Liver (tissue), 10 donors: ENCODE measurements at places on chromosomes 16 and 17. TPM values are rescaled to one million over a fixed set of nuclear protein-coding genes. Genes with fewer than 3 reads are reported as not detected.

DNA sequence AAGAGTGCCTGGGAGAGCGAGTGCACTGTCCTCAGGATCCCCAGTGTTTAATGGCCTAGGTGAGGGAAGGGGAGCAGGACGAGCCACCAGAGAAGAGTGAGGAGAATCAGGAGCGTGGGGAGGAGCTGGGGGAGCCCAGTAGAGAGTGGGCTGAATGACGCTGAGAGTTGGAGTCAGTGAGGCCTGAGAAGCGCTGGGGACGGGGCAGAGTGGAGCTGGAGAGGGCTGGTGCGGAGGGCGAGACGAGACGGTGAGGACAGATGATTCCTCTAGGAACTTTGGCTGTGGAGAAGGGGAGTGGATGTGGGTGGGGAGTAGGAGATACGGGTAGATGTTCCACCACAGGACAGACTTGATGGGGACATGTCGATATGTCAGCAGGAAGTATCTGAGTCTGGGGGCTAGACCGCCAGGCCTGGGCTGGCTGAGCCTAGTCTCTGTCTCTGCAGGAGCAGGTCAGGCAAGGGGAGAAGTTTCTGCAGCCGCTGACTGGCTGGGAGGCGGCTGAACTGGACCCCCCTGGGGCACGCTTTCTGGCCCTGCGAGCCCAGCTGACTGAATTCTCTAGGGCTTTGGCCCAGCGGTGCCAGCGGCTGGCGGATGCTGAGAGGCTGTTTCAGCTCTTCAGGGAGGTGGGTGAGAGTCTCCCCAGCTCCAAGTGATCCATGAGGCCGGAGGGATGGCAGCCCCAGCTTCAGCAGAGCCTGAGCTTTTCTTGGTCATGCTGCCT, 4.7 kb downstream of the PLEKHG4 start:
- H3K36me3 ChIP-seq = no peaks in the 10 kb centered on the region
- no peaks in the 10 kb centered on the region for H3K4me1 ChIP-seq
- H3K27me3 ChIP-seq = no peaks in the 10 kb centered on the region
- no peak overlapping the region for H3K27ac ChIP-seq

GRCh38 chr16:27241658-27242057, 26.9 kb downstream of the NSMCE1 start:
- no peak overlapping the region for H3K4me3 ChIP-seq
- peak; percentile 24 for DNase-seq
- no peaks in the 10 kb centered on the region for H3K36me3 ChIP-seq
- H3K27me3 ChIP-seq = no peaks in the 10 kb centered on the region
- peak overlapping the region; percentile 36 for H3K27ac ChIP-seq
- peaks cover 11% of the 10 kb centered on the region for H3K4me1 ChIP-seq

- H3K27me3 ChIP-seq = no peaks in the 10 kb centered on the region
- H3K4me1 ChIP-seq = peaks cover 55% of the 10 kb centered on the region
- DNase-seq = no peak
- no peak overlapping the region for H3K4me3 ChIP-seq
- H3K36me3 ChIP-seq = no peaks in the 10 kb centered on the region
Observed at GRCh38 chr16:67463059-67463458, 17.9 kb downstream of the ATP6V0D1 start.

DNA sequence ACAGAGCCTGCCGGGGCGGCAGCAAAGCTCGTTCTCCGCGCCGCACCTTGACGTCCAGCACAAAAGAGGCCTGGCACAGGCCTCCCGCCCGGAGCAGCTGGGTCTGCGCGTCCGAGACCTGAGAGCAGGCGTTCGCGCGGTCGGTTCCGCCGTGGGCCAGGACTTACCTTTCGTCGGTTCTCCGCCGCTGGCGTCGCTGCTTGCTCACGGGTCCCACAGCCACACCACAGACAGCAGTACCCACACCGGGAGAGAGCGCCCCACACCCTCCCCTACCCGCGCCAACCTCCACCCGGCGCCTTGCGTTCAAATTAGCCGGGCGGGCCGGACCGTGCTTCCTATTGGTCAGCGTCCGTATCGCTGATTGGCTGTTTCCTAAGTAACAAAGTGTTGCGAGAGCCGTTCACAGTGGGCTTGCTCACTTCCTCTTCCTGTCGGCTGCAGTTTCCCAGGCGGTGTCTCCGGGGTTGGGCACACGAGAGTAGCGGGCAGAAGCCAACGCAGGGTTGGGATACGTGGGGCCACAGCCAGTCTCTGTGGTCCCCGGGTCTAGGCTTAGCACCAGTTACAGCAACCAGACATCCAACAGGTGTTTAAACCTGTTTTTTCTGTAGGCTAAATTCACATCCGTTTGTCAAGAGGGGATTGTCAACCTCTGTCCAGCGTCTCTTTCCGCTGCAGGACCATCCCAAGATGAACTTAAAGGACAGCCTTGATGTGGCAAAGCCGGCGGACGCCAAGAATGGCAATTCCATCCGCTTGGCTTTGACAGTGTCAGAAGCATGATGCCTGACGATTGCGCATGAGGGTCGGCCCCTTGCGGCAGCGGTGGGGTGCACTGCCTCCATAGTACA, at the start of gene KIF18B:
Gene KIF18B, minus strand, starts transcription at position 313 of the 854 bp plus-strand sequence. CDS start 11,429 bp downstream, outside the sequence.
- H3K27me3 ChIP-seq = no peaks in the 10 kb centered on the region
- H3K36me3 ChIP-seq = no peaks in the 10 kb centered on the region
- no peak within 1 kb of the TSS for H3K27ac ChIP-seq
- peaks cover 13% of the 10 kb centered on the region for H3K4me1 ChIP-seq
- peak within 1 kb of the TSS; percentile 47 for H3K4me3 ChIP-seq

- H3K27me3 ChIP-seq = no peaks in the 10 kb centered on the region
- no peaks in the 10 kb centered on the region for H3K4me1 ChIP-seq
- DNase-seq = no peak
- no peak overlapping the region for H3K27ac ChIP-seq
- H3K4me3 ChIP-seq = no peak overlapping the region
Observed at GRCh38 chr17:12736526-12736925, 52.8 kb upstream of the ARHGAP44 start.

DNA sequence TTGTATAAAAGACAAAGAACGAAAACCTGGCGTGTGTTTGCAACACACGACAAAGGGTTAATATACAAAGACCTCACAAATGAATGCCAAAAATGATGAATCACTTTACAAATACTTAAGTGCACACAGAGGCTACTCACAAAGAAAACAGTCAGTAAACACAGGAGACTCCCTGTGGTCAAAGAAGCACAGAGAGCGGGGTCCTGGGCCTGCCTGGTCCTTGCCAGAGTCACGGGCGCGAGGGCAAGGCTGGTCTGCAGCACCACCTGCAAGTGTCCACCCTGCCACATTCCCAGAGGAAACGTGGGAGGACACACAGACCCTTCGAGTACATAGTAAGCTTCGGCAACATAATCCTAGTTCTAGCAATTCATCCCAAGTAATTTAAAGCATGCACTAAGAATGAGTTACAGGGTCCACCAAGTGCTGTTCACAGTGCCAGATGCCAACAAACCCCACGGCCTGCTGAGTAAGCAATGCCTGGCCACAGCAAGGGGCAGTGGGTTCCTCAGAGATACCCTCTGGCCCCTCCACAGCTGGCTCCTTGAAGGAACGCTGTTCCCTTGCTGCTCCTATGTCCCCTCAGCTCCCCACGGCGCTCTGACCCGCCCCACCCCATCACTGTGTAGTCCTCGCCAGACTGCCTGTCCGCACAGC, 24.6 kb upstream of the FAAP100 start:
- no peaks in the 10 kb centered on the region for H3K27me3 ChIP-seq
- H3K36me3 ChIP-seq = peaks cover 13% of the 10 kb centered on the region
- no peak for DNase-seq
- no peak overlapping the region for H3K27ac ChIP-seq
- H3K4me3 ChIP-seq = no peak overlapping the region

DNA sequence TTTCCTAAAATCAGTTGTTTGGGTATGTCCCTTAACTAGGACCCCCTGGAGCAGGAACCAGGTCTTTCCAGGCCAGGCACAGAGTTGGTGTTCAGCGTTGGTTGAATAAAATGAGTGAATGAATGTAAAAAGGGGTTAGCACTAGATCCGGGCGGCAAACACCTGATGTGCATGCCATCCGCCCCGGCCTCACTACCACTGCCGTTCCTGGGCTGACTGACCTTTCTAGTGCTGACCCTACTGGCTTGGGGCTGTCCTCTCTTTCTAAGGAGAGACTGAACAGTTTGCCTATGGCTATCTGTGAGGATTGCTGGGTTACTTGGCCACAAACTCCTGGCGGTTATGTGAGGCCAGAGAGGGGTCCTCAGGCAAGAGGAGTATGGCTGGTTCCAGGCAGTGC, 10.1 kb upstream of the PHF12 start:
- no peak overlapping the region for H3K27ac ChIP-seq
- DNase-seq = no peak
- no peak overlapping the region for H3K4me3 ChIP-seq
- H3K36me3 ChIP-seq = no peaks in the 10 kb centered on the region

DNA sequence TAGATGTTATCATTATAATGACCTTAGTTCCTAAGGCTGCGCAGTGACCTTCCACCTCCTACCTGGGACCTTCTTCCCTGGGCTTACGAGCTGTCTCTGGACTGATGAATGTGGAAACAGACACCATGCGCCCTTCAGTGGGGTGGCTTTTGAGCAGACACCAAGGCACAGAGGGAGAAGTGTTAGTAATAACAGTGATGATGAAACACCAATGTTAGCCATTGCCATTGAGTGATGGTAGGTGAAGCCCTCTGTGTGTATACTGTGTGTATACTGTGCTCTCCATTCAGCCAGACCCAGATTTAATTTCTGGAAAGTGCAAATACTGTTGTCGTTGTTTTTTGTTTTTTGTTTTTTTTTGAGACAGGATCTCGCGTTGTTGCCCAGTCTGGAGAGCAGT, 44.5 kb downstream of the CLEC16A start:
- H3K27me3 ChIP-seq = no peaks in the 10 kb centered on the region
- H3K27ac ChIP-seq = no peak overlapping the region
- H3K4me1 ChIP-seq = no peaks in the 10 kb centered on the region
- DNase-seq = no peak

DNA sequence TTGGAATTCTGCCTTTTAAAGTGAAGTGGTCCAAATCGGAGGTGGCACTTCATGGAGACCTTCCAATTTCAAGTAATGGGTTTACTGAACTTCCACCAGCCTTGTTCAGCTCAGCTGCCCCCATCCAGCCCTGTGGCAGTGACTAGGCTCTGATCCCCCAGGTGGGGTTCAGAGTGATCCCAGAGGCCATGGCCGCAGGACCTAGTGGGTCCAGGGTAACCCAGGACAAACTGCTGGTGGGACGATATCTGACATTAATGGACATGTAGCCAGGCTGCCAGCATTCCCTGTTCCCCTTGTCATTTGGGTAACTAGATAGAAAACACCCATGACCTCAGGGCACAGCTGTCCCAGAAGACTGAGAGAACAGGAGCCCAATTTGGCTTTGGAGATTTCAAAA, 209.9 kb downstream of the GSG1L start:
- no peaks in the 10 kb centered on the region for H3K36me3 ChIP-seq
- H3K27me3 ChIP-seq = no peaks in the 10 kb centered on the region
- no peak for DNase-seq

GRCh38 chr17:9802294-9802693, 10.9 kb upstream of the DHRS7C start:
- DNase-seq = no peak
- H3K4me1 ChIP-seq = no peaks in the 10 kb centered on the region
- H3K27me3 ChIP-seq = no peaks in the 10 kb centered on the region
- H3K4me3 ChIP-seq = no peak overlapping the region
- no peak overlapping the region for H3K27ac ChIP-seq

GRCh38 chr16:57297856-57298255, 13.4 kb upstream of the PLLP start:
- peaks cover 12% of the 10 kb centered on the region for H3K4me1 ChIP-seq
- DNase-seq = no peak
- H3K27me3 ChIP-seq = no peaks in the 10 kb centered on the region
- H3K27ac ChIP-seq = no peak overlapping the region
- H3K36me3 ChIP-seq = no peaks in the 10 kb centered on the region
- H3K4me3 ChIP-seq = no peak overlapping the region

DNA sequence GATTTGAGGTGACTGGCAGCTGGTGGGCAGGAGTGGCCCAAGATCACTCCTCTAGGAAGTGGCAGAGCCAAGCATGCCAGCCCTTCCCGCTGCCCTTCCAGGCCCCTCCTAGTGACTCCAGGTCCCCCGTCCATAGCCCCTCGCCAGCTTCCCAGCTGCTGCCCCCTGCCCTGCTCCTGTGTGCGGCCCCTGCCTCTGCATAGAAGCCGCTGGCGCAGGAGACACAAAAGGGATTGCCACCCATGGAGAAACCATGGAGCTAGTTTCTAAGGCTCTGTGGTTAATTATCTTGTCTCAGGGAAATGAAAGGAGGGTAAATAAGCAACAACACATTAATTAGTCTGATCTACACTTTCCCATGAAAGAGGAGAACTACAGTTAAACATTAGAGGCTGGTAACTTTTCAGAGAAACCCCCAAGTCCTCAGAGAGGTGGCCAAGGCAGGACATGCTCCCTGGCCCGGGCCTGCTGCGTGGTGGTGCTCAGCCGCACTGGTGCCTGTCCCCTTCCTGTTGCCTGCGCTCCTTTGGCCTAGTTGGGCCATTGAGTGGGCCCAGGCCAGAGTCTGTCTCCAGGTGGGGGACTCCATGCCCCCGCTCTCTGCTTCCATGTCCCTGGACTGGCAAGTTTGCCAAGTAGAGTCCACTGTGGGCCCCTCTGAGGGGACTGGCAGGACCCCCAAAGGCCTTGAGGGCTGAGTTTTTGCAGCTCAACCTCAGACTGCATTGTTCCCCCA, 65.2 kb downstream of the PRMT7 start:
- no peaks in the 10 kb centered on the region for H3K4me1 ChIP-seq
- H3K27ac ChIP-seq = no peak overlapping the region
- no peaks in the 10 kb centered on the region for H3K27me3 ChIP-seq
- H3K4me3 ChIP-seq = no peak overlapping the region
- no peak for DNase-seq
- H3K36me3 ChIP-seq = no peaks in the 10 kb centered on the region

DNA sequence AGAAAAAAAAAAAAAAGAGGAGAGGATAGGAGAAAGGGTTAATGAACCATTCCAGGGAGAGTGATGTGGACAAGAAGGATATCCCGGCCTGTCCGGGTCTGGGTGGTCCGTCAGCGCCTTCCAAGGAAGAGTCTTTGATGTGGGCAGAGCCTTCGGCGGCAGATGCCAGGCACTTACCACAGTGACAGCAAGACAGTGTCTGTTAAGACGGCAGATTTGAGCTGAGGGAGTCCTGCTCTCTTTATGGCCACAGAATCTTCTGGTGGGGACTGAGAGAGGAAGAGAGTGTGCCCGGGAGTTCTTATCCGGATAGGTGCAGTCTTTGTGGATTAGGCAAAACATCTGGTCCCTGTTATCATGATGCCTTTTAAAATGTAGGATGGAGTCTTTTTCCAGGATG, 95.2 kb downstream of the ZDHHC7 start:
- no peak overlapping the region for H3K27ac ChIP-seq
- no peaks in the 10 kb centered on the region for H3K36me3 ChIP-seq
- H3K4me1 ChIP-seq = peaks cover 13% of the 10 kb centered on the region
- no peaks in the 10 kb centered on the region for H3K27me3 ChIP-seq
- no peak overlapping the region for H3K4me3 ChIP-seq
- DNase-seq = no peak

- H3K27ac ChIP-seq = no peak overlapping the region
- no peaks in the 10 kb centered on the region for H3K27me3 ChIP-seq
- H3K36me3 ChIP-seq = peaks cover 8% of the 10 kb centered on the region
- no peak for DNase-seq
- H3K4me3 ChIP-seq = no peak overlapping the region
Observed at GRCh38 chr16:12724226-12724625, 79.5 kb downstream of the CPPED1 start.

The NTN3 gene
- 0.19 TPM for total RNA-seq

The ACAP1 gene
- 7.4 TPM for total RNA-seq

The CKLF gene
- 9.5 TPM for total RNA-seq

The RNF43 gene
- total RNA-seq = 8.4 TPM

The PRSS33 gene
- not detected for total RNA-seq

The ACSM3 gene
- total RNA-seq = 71.8 TPM

The SEZ6L2 gene
- 0.25 TPM for total RNA-seq

The MT1M gene
- 20.4 TPM for total RNA-seq

The C17orf78 gene
- total RNA-seq = not detected
